Glutamatergic neuron (in vitro differentiated cells): ENCODE measurements at places on chromosomes 13 and 19.
A peak's percentile ranks its signal among the peaks of the same experiment; 100 is the strongest.

DNA sequence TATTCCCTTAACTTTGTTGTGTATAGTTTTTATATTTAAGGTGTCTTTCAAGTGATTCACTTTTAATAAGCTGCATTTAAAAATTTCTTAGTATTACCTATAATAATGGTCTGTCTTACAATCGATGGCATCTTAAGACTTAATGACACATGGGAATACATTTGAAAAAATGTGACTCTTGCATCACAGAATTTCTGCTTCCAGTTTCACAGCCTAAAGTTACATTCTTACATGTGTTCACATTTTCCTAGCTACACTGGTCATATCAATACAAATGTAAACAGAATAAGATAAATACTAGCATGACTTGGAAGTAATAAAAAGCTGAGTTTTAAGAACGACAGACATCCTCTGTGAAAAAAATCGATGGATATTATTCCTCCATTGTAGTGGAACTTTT is 1597.1 kb upstream of the MIR17HG start:
- no peak for DNase-seq

- no peak for DNase-seq
Observed at GRCh38 chr13:25415241-25415640, 43.5 kb downstream of the ATP8A2 start.

DNA sequence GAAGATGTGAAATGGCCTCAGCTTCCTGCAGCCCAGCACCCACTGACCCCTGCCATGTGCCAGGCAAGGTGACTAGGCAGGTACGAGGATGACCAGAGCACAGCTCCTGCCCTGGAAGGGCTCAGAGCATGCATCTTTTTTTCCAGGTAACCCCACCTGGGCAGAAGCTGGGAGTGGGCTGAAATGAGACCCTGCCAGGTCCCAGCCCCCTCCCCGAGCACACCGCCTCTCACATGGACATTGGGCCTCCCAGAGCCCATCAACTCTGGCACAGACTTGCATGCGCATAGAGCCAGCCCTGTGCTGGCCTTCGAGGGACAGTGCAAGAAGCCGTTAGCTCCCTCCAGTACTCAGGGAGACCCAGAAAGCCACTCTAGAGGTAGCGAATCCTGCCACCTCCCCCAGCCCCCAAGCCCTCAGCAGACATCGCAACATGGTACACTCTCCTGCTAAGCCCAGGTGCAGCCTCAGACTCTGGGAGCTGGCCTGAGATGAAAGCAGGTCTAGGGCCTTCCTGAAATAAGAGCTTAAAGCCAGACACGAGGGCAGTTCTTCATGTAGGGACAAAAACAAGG is 8.9 kb upstream of the VSTM2B start:
- peak; percentile 8 for DNase-seq

DNA sequence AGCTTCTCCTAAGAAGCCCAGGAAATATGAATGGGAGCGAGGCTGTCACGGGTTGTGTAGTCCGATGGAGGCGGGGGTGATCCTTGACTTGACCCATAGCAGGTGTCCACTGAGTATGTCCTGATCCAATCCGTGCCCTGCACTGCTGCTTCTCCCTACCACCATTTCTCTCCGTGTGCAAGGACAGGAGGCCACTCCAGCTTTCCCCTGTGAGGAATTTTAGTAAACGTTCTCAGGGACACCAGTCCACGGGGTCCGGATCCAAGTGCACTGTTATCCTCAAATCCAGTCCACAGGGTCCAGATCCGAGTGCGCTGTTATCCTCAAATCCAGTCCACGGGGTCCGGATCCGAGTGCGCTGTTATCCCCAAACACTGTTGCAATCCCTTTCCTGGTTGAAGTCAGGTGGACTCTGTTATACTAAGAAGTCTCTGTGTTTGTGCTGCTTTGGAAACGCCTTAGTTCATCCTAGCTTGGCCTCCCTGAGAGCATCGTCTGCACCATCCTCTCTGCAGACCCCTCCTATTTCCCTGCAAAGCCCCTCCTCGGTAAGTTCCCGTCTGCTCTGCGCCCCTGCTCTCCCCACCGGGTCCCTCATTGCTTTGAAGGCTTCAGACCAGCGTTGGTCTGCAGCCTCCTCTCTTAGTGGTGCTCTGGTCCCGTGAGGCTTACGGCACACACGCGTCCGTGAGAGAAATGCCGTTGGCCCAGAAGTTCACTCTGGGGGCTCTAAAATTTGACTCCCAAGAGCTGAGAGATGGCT is 303.5 kb downstream of the TEX29 start:
- DNase-seq, result no peak

DNA sequence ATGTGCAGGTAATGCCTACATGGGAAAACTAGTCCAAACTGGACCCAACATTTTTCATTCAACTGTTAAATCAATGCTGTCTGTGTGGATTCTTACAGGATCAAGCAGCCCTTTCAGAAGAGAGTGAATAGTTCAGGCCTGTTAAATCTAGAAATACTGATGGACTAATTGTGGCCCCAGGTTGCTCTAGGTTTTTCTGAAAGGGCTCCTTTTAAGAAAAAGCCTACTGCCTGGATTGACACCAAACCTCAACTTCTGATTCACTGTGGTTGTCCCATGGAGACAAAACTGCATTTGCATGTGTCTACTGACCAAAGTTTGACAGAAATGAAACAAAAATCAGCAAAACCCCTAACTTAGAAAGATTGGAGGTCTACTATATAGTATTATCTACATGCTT is 437.0 kb downstream of the KLF12 start:
- no peak for DNase-seq

- no peak for DNase-seq
Observed at GRCh38 chr19:3034656-3035541, 5.8 kb upstream of the TLE2 start.

DNA sequence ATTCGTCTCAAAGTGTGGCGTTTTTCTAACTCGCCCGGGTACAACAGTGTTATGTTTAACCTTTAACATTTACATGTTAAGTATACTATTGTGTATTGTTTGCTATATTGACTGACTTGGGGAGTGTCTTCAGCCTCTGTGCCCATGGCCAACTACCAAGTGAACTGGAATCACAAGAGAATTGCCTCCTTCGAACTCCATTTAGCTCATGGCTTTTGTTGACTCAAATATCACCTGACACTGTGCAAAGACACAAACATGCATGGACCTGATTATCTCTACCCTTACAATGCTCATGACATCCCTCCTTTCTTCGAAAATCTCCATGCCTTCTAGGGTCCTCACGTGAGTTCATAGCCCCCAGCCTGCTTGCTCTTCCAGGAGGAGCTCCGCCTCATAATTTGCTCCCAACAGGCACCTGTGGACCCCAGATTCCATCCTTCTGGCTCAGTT is 704 bp downstream of the ZNF814 start:
- DNase-seq, result no peak

DNA sequence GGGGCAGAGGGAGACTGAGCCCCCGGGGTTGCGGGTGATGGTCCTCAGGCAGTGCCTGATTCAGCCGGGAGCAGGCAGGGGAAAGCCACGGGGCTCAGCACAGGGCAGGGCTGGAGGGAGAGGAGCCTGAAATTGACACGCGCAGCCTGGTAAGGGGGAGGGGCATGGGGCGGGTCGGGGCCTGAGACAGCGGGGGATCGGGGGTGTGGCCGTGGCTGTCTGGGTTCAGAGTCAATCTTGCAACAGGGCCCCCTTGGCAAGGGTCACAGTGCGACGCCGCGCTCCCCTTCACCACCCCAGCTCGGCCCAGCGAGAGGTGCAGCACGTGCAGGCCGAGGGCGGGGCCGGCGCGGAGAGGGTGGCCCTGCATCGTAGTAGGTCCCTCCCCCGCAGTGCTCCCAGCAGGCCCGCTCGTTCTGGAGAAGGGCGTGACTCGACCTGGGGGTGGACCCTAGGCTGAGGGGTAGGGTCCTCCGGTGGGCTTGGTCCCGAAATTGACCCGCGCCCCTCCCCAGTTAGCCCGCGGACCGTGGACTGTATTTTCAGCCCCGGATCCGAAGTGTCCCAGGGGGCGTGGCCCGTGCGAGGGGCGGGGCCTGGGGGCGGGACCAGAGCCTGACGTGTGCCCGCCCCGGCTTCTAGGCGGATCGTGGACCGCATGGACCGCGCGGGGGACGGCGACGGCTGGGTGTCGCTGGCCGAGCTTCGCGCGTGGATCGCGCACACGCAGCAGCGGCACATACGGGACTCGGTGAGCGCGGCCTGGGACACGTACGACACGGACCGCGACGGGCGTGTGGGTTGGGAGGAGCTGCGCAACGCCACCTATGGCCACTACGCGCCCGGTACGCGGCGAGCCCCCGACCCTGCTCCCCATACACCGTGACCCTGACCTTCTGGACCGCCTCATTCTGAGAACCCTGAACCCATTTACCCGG is 6.0 kb downstream of the RCN3 start:
- DNase-seq, result peak; percentile 87

GRCh38 chr19:49771674-49772139 is 4.9 kb downstream of the AP2A1 start:
- no peak for DNase-seq

- DNase-seq, result peak; percentile 68
Observed at GRCh38 chr19:19134687-19135158, 3.6 kb downstream of the TMEM161A start.

DNA sequence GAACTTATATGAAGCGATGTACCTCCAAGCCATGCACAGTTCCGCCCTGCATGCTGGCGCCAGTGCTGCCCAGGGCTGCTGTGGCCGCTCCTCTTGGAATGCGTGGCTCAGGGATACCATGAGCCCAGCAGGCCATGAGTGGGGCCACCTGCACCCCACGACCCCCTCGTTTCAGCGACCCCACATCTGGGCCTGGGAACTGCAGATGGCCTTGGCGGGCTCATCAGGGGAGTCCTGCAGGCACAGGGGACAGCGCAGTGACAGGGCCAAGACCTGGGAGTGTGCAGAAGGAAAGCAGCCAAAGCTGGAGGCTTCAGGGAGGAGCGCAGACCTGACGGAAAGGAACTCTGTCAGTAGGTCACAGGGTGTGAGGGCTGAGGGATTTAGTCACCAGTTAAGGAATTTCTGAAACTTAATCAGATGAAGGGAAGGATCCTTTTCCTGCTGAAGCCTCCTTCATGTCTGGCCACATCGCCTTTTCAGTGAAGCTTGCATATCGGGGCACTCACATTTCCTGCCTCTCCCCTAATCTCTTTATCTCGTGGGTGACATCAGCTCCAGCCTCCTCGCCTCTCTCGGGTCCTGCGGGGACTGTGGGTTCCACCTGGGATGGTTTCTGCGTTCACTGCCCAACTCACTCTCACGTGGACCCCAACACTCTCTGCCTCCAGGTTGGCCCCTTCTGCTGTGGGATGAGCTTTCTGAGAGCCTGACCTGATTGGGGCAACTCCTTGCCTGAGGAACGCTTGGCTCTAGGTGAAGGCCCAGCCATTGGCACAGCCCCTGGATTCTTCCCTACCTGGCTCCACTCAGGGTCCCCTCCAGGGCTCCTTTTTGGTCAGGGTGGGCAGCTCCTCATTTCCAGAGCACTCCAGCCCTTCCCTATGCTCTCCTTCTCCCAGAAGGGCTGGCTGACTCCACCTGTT is 123.5 kb downstream of the CRYL1 start:
- no peak for DNase-seq

GRCh38 chr13:109235901-109236300 is 550.5 kb downstream of the IRS2 start:
- DNase-seq, result no peak

DNA sequence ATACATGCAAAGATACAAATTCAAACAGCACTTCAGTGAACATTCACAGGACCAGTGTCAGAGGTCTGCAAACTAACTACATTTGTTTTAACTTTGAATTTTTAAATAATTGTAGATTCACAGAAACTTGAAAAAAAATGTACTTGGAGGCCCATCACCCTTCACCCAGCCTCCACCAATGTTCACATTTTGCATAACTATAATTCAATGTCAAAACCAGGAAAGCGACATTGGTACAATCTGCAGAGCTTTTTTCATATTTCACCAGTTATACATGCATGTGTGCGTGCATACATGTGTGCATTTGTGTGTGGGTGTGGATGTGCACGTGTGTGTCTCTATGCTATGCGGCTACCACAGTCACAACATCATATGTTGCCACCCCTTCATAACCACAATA is 18.9 kb downstream of the CEACAM3 start:
- DNase-seq, result no peak

- no peak for DNase-seq
Observed at GRCh38 chr13:77502104-77502720, 33.3 kb upstream of the SCEL start.

DNA sequence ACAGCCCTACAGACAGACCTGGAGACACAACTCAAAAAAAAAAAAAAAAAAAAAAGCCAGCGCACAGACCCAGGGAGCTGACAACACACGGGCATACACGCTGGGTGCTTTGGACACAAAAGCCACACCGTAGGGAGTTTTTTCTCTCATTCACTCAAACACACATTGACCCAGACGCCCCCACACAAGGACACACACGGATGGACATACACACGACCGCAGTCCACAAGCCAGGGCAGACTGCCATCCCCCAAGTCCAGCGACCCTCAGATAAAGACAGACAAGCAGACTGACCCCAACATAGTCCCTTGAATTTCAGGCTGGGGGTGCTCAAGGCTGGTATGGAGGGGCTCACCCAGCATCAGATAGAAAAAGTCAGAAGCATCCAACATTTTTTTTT is 12.0 kb upstream of the TUBB4A start:
- no peak for DNase-seq

- DNase-seq, result peak; percentile 91
Observed at GRCh38 chr19:57830071-57830602, at the start of gene ZNF587B. ZNF587B (plus strand) TSS chr19:57830299; CDS start chr19:57830529, 230 bp downstream.

DNA sequence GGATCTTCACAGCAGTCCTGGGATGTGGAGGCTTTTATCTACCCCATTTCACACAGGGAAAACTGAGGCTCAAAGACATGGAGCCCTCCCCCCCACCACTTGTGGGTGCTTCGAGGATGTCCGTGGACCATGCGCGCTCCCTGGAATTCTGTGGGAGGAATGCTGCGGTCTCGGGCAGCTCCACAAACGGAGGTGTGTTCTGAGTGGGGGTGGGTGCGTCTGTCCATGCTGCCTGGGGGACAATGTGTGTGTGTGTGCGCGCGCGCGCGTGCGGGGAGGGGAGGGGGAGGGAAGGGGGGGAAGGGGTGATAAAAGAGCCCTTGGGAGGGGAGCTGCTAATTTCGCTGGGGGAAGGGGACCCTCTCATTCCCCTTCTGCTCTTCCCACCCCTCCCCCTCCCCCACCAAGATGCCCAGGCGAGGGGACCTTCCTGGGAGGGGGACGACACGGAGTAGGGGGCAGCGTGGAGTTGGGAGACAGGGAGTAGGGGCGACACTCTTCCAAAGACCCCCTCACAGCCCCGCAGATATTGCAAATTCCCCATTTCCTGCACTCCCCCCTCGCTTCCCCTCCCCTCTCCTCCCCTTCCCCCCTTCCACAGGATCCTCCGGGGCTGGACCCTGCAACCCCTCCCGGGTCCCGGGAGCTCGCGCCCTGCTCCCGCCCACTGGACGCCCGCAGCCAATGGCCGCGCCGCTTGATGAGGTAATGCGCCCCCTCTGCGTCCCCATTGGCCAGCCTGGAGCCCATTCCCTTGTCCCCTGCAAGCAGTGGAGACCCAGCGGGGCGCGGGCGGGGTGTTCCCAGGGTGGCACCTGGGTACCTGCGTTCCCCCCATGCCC is 18.9 kb upstream of the ZNRF4 start:
- peak; percentile 94 for DNase-seq

GRCh38 chr19:32570081-32570785 is 10.8 kb upstream of the PDCD5 start:
- peak; percentile 67 for DNase-seq
